ENCODE measurements at places on chromosomes 3 and 15. TPM values are rescaled to one million over a fixed set of nuclear protein-coding genes. Genes with fewer than 3 reads are reported as not detected.

- no peak for DNase-seq
These were observed 95.1 kb upstream of the MELTF start for GRCh38 chr3:197124713-197125112.

GRCh38 chr3:42499478-42499871 lies 3.0 kb upstream of the VIPR1 start:
- DNase-seq: no peak

DNA sequence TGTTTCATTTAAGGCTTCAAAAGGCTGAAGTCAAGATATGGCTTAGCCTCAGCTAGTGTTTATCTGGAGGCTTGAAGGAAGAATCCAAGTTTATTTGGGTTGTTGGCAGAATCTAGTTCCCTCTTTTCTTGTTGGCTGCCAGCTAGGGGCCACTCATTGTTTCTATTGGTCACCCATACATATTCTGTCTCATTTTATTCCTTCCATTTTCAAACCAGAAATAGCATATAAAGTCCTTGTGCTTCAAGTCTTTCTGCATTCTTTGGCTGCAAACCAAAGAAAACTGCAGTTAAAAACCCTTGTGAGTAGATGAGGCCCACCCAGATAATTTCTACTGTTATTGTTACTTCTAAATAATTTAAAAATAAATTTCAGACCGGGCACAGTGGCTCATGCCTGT lies 301.7 kb downstream of the OXSM start:
- DNase-seq: no peak

DNA sequence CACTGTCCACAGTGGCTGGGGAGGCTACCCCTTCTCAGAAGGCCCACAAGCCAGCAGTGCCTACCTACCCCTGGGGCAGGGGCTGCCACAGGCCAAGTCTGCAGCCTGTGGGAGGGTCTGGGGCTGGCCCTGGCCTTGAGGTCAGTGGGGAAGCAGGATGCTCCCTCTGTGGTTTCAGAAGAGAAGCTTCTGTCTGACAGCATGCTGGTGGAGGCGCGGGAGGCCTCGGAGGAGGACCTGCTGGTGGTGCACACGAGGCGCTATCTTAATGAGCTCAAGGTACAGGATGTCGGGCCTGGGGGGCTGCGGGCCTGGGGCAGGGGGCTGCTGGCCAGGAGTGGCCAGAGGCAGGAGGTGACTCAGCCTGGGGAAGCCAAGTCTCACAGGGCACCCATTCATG lies 3.2 kb downstream of the HDAC11 start:
- no peak for DNase-seq

GRCh38 chr3:29226706-29227105 lies 54.2 kb upstream of the RBMS3 start:
- no peak for DNase-seq

DNA sequence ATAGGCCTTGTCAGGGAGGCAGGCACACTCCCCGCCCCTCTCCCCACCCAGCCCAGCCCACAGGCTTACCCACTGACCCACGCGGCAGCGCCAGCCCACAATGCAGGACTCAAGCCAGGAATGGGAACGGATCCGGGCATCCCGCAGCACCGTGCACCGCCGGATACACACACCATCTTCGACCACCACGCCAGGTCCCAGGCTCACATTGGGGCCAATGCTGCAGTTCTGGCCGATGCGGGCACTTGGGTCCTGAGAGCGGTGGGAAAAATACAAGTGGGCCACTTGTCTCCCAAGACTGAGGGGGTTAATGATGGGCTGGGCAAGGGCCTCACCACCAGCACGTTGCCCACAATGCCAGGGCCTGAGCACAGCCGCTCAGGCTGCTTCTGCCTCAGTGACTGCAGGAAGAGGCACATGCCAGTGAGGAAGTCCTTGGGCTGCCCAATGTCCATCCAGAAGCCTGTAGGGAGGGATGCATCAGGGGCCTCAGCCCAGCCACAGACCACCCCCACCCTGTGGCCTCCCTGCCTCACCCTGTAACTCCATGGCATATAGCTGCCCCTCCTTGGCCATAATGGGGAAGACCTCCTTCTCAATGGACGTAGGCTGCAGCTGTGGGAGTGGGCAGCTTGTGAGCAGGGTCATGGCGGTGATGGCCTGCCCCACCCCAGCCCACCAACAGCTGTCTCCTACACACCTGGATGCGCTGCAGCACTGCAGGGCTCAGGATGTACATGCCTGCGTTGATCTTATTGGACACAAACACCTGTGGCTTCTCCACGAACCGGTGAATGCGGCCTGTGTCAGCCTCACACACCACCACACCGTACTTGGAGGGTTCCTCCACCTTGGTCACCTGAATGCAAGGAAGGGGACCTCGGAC lies 1.6 kb downstream of the GMPPB start:
- DNase-seq: no peak

The GOLGA8S gene
- 0.84 TPM for total RNA-seq

DNA sequence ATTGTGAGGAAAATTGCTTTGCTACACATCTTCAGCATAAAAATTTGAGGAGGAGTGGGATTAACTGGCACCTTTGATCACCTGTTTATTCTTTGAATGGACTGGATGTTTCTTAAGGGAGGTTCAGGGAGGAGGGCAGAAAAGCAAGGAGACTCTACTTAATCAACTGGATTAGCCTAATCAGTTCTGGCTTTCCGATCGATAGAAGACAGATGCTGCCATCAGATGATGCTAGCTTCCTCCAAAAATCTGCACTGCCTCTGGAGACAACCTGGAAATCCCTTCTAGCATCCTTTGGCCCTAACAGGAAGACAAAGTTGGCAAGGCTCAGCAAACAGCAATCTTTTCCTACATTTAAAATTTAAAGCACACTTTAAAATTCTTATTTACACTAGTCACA lies 197.8 kb downstream of the EBLN2 start:
- DNase-seq: no peak

- no peak for DNase-seq
These were observed 112.2 kb upstream of the PLXNA1 start for GRCh38 chr3:126870608-126871210.

The ZNF80 gene
- 0.65 TPM for total RNA-seq

The MST1R gene
- 1.2 TPM for total RNA-seq

DNA sequence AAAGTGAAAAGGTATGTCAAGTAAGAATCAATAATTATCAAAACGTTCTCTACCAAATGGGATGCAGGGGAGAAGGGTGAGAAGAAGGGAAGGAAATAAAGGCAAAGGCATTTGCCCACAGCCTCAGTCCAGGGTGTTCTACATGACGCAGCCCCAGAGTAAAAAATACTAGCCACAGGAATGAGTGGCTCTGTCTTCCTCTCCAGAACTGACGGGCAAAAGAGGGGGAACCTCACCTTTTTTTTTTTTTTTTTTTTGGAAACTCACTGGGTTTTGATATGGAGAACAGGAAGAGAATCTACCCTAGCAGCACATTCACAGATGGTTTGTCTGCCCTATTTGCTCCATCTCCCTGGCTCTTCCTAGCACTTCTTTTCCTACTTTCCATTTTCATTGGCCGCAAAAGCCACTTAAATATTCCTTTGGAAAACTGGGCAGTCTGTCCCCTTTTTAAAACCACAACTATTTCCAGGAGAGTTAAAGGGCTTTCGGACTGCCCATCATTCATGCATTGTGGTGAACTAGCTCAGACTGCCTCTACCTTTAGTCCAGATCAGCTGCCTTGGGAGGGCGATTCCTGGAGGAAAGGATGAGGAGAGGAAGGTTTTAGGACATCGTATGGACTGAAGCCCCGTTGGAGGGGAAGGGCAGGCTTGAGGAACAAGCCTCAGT lies 28.2 kb downstream of the B3GNT5 start:
- no peak for DNase-seq

DNA sequence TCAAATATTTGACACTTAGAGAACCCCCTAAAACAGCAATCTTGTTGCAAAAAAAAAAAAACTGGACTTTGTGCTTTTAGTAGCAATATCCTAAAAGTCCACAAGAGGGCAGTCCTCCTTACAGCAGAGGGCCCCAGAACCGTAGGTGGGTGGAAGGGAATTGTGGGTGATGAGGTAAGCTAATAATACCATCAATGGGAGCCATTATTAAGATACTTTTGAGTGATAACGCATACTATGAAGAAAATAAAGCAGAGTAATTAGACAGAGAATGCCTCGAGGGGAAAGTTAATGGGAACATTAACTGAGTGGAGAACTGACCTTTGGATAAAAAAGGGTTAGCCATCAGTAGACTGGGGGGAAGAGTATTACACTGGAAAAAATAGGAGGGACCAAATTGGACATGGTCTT lies 229.9 kb downstream of the THRB start:
- DNase-seq: no peak

The FGF12 gene
- not detected for total RNA-seq

DNA sequence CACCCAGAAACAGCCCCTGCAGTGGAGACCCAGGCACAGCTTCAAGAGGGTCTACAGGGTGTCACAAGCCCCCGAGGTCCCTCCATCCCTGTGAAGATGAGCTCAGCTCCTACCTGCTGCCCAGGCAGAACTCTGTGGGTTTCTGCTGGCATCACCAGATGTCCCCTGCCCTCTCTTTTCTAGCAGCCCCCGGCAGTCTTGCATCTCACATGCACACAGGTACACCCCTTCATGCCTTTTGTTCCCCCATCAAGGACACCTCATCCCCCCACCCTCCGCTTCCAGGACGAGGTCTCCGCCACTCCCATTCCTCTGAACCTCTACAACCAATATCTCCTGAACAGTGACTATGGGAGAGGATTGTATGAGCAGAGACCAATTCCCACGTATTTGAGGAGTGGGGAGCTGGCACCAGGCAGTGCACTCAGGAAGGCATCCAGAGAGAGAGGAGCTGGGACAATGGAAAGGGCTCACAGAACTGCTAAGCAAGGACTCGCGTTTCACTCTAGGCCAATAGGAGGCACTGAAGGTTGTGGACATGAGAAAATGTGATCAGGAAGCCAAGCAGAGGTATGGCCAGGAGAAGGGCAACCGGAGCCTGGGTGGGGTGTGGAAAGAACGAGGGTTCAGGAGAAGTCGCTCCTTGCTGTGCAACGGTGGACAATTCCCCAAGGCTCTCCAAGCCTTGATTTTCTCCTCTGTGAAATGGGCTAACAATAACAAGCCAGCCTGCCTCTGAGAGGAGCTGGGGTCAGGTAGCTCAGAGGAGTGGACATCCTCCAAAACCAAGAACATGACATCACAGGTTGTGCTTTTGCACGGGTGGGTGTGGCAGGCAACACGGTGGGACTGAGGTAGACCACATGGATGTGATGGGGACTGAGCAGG lies 115.2 kb downstream of the CHSY1 start:
- DNase-seq: no peak

DNA sequence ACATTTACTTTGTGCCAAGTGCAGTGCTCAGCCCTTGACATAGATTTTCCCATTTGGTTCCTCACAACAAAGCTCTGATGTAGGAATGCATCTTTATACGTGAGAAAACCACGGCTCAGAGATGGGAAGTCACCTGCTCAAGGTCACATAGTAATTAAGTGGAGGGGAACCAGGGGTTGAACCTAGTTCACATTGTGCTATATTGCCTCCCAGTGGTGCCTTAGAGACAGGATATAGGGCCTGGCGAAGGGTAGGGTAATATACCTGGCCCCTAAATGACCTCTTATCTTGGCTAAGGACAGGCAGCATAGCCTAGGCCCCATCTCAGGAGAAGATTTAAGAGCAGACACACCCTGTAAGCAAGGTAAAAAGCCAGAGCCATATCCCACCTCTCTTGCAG lies 71.5 kb downstream of the FOXP1 start:
- DNase-seq: peak; percentile 60

DNA sequence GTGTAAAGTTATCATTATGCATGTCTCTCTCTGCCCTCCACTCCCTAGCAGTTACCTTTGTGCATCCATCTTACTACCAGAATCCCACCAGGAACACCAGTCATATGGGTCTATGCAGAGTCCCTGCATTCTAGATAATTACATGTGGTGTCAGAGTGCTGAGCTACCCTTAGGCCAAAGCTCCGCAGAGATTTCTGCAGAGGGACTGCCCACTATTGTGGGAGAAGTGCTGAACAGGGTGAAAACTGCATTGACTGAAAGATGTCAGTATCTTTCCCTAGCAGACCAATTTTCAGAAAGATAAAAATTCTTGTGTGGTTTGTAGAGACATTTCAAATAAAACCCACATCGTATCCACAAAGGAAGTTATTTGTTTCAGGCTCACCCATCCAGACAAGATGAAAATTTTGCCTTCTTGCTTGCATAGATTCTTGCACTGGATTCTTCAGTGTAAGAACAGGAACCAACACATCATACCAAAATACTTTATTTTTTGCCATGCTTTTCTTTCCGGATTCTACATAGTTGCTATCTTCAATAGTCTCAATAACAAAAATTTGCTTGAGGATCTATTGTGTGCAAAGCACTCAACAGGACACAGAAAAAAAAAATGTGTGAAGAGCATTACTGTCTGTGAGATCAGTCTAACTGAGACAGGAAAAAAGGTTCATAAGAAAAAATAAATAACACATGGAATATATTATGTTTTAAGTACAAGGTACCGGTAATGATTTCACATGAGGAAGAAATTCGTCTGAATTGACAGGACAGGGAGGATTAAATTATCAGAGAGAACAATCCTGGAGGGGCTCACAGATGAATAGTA lies 32.0 kb upstream of the CCDC80 start:
- no peak for DNase-seq

DNA sequence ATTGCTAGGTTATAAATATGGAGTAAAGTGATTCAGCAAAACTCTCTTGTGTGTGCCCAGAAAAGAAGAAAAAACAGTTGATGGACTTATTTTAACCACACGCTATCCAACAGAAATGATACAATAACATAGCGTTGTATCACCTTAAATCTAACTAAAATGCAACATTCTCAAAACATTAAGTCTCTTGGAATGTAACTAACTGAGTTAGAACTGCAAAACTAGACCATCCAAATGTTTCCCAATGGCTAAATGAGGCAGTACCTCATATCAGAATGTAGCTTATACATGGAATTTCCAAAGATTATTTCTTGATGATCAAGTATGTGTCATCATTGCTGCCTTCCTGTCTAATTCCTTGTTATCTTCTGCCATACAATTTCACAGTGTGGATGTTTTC lies 187.9 kb downstream of the CNTN3 start:
- DNase-seq: no peak

The SELENOS gene
- 34.7 TPM for total RNA-seq

The KLHL6 gene
- 72.9 TPM for total RNA-seq

GRCh38 chr3:34254285-34254684 lies 455.9 kb downstream of the PDCD6IP start:
- no peak for DNase-seq

The IGDCC3 gene
- not detected for total RNA-seq

The INKA1 gene
- total RNA-seq: 1.8 TPM

GRCh38 chr15:68235022-68235421 lies 5.5 kb upstream of the CLN6 start:
- DNase-seq: no peak

- DNase-seq: no peak
These were observed 22.0 kb downstream of the COL6A6 start for GRCh38 chr3:130539005-130539404.

- no peak for DNase-seq
These were observed 298.0 kb upstream of the PROK2 start for GRCh38 chr3:72082776-72083462.

Measured in naive thymus-derived CD4-positive, alpha-beta T cell (primary cell).